ENCODE measurements at places on chromosomes 6 and 20.

DNA sequence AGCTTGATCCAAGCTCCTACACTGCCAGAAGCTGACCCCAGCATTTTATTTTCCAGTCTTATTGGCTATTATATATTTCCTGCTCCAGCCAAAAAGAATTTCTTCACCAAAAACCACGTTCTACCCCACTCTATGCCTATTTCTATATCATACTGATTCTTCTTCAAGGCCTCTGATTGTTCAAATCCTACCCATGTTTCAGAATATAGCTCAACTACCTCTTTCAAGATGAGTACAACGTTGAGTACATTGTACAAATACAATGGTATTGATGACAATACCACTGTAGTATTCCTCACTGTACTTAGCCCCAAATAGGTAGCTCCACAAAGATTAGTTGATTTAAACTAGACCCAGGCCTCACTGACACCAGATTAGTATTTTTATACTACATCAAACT is 31.0 kb downstream of the ASCC3 start:
- DNase-seq: no peak

- no peak for DNase-seq
Measured at GRCh38 chr6:33112148-33112547, 36.4 kb downstream of the HLA-DPB1 start.

GRCh38 chr6:128417698-128418097 is 102.7 kb downstream of the PTPRK start:
- DNase-seq: no peak

GRCh38 chr6:86285876-86286275 is 643.2 kb upstream of the SYNCRIP start:
- DNase-seq: no peak

DNA sequence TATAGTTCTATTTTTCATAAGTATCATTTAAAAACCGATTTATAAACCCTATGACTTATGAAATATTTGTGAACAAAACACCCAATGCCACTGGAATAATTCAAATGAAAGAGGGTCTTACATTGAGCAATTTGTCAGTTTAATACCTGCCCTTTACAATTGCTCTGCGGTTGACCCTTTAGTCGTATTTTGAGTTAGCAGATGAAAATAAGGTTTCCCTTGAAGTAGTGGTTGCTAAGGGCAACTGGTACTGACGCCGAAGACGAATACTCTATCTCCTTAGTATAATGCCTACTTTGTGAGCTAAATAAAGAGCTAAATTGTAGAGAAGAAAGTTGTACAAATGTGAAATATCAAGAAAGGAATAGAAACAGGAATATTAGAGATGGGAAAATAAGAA is 69.4 kb downstream of the KCNQ5 start:
- DNase-seq: no peak

DNA sequence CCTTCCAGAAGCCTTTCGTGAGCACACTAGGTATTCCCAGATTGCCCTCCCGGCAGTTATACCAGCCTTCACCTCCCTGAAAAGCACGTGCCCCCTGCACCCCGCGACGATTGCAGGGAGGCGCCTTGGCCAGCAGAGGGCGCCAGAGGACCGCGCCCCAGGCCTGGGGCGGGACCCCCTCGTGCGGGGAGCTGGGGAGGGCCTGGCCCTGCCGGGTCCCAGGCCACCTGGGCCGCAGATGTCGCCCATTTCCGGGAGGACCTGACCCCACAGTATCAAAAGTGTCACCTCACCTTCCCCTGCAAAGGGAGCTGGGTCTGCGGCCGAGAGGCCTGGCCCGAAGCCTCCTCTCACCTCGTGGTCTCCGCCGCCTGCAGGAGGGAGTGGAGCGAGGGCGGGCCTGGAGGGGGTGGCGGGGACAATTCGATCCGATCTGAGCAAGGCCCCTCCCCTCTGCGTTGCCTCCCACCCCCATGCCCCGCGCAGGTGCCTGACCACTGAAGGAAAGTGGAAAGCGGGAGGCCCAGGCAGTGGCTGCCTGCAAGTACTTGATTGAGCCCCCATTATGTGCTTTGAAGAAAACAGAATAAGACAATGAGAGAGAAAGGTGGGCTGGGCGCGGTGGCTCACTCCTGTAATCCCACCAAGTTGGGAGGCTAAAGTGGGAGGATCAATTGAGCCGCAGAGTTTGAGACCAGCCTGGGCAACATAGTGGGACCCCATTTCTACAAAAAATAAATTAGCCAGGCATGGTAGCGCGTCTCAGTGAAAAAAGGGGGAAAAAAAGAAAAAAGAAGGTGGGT is 3.5 kb upstream of the SNAI1 start:
- no peak for DNase-seq

GRCh38 chr6:126040826-126041225 is 54.5 kb downstream of the TRMT11 start:
- peak; percentile 46 for DNase-seq

- no peak for DNase-seq
Measured at GRCh38 chr6:106473812-106474211, 113.3 kb downstream of the CRYBG1 start.

GRCh38 chr20:25006431-25007167 is 14.0 kb upstream of the APMAP start:
- no peak for DNase-seq

- DNase-seq: no peak
Measured at GRCh38 chr6:72849346-72849745, 227.5 kb downstream of the KCNQ5 start.

DNA sequence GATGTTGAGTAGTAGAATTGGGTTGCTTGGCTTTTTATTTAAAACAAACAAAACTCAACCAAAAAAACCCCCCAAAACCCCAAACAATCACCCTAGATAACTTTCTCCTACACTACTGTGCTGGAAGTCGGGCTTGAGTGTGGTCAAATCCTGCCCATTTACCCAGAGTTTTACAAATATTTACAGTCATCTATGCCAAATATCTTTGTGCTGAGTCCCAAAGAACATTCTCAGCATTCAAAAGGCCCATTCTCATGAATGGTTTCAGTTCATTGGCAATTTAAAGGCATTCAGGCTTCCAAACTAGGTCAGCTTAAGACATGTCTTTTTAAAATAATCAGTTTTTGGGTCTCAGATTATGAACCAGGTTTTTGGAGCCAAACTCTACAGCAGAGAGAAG is 1.8 kb downstream of the RNF144B start:
- no peak for DNase-seq

GRCh38 chr6:34705241-34705640 is 8.7 kb upstream of the ILRUN start:
- no peak for DNase-seq

DNA sequence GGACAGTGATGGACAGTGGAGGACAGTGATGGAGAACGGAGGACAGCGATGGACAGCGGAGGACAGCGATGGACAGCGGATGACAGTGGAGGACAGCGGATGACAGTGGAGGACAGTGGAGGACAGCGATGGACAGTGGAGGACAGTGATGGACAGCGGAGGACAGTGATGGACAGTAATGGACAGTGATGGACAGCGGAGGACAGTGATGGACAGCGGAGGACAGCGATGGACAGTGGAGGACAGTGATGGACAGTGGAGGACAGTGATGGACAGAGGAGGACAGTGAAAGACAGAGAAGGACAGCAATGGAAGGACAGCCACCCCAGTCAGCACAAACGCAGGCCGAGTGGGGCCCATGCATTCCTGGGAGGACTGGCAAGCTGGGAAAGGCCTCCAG is 3.4 kb upstream of the NKAIN4 start:
- no peak for DNase-seq

- DNase-seq: no peak
Measured at GRCh38 chr6:45663251-45664221, 285.8 kb upstream of the SUPT3H start.

GRCh38 chr6:44456070-44456965 is 68.8 kb downstream of the CDC5L start:
- DNase-seq: no peak

DNA sequence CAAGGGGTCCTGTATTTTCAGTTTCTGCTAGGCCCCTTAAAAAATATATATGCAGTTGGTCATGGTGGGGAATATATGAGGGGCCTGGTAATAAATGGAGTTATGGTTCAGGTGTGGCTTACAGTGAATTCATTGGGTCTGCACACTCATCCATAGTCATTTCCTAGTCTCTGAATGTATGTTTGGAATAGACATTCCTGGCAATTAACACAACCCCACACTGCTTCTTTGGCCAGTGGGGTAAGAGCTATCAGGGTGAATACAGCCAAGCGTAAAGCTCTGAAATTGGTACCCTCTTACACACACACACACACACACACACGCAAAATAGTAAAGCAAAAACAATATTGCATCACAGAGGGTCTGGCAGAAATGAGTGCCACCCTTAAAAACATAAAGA is 56.5 kb downstream of the QRSL1 start:
- no peak for DNase-seq

GRCh38 chr20:3172933-3173609 is at the start of gene LZTS3:
Gene LZTS3 (minus strand): TSS chr20:3173549. CDS start chr20:3167163, 6,386 bp downstream.
- no peak for DNase-seq

- no peak for DNase-seq
Measured at GRCh38 chr20:5864428-5864827, 85.9 kb downstream of the TRMT6 start.

DNA sequence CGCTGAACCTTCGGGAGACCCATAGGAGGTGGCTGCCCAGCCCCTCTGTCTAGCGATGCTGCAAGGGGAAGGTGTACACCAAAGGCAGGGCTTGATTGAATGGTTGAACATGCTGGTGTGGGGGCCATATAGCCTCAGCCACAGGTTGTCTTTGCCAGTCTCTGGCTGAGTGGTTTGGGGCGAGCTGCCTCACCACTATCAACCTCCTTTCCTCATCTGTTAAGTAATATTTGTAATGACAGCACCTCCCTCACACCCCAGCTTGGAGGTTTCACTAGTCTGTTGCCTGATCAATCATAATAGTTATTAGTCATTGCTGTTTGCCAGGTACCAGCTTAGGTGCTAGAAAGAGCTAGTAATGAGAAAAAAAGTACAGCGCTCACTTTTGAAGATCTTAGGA is 11.8 kb upstream of the ZNF831 start:
- no peak for DNase-seq

DNA sequence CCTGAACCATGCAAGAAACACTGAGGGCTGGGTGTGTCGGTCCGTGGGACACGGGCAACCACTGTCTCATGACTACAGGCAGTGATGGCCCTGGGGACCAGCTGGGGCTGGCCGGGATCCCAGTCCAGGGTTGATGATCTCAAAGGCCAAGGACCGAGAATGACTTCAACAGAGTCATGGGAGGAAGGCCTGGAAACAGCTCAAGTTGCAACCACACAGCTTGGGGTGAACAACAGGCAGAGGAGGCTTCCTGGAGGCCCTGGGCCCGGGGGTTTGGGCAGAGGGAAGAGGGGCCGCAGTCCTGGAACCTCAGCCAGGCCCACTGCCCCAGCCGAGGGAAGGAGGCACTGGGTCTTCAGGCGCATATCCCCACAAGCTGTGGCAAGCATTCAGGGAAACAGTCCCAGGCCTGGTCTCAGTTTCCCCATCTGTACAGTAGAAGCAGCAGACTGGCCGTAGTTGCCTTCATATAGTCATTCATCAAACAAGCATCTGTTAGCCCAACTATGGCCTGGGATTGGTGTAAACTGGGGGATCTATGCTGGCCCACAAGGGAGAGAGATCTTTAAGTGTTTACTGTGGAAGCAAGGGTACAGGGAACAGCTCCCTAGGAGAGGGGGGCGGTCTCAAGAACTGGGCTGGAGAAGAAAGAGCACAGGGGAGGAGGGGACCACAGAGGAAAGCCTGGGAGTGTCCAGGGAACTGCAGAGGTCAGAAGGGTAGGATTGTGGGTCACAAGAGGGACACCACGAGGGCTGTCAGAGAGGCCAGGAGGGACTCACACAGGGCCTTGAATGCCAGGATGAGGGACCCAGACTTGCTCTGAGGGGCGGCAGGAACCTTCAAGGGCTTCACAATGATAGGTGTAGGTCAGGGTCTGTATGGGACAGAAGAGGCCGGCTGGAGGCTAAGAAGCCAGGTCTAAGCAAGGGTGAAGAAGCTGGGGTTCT is 2.1 kb downstream of the MYL9 start:
- DNase-seq: no peak

DNA sequence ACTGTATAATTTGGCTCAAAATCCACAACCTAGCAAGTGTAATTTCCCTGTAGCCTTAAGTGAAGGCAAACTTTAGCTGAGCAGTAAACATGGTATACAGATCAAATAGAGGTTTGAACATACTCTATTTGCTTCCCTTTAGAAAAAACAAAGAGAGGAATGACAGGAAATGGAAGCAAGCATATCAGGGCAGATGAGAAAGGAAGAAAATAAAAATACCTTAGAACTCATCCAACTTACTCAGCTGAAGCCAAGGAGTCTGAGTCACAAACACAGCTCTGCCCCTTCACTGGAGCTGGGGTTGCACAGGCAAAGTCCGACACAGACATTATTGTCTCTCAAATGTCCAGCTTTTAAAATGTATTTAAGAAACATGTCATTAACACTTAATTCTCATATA is 379.9 kb upstream of the IRAK1BP1 start:
- DNase-seq: no peak

DNA sequence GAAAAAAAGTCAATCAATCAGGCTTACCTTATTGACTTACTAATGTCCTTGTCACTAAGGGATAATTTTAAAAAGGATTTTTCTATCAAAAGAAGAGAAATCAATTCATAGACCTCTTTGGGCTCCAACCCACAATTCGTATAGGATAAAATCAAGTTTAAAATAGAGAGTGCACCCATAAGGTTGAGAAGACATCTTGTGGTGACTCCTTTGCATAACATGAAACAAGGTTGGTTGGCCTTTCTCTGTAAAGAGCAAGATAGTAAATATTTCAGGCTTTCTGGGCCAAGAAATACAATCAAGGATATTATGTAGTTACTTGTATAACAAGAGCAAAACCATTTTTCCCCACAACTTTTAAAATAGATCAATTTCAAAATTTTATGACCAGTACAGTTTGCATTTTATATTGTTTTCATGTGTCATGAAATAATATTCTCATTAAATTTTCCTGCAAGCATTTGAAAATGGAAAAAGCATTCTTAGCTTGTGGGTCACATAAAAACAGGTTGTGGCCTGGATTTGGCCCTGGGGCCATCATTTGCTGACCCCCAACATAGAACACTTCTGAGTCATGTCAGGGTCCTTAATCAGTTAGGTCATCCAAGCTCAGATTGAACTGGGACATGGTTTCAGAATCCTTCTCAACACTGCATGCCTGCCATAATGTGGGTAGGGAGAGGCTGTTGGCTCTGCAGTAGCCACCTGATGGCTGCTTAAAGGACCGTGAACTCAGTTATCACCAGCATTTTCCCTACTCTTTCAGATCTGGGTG is 76.7 kb downstream of the MYB start:
- no peak for DNase-seq

DNA sequence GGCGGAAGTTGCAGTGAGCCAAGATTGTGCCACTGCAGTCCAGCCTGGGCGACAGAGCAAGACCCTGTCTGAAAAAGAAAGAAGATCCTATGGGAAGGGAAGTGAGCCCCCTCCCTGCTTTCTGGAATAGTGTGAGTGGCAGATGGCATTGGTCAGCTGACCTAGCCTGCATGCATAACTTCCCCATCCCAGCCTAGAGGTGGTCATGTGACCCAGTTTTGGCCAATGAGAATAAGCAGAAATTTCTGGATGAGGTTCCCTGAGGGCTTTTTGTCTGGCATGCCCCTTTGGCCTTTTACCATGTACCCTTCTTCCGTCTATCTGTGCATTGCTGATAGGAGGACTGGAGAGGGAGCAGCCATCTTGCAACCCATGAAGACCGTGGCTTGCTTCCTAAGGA is 269.3 kb downstream of the NRN1 start:
- DNase-seq: no peak

Measured in SIG-M5 (cell line).